Activated naive CD8-positive, alpha-beta T cell treated with anti-CD3 and anti-CD28 coated beads, Interleukin-2, amount 50 U/mL, for 24 hours (primary cell): ENCODE measurements at places on chromosomes 4 and X.

- H3K36me3 ChIP-seq, result peaks cover 7% of the 10 kb centered on the region
- no peak overlapping the region for H3K27ac ChIP-seq
- DNase-seq, result no peak
- H3K4me3 ChIP-seq, result peak overlapping the region; percentile 86
These were observed 3.5 kb downstream of the BCOR start for GRCh38 chrX:40094041-40094899.

- H3K27ac ChIP-seq, result no peak overlapping the region
- no peaks in the 10 kb centered on the region for H3K36me3 ChIP-seq
- H3K27me3 ChIP-seq, result no peaks in the 10 kb centered on the region
These were observed 1030.3 kb upstream of the LCORL start for GRCh38 chr4:19051831-19052230.

- no peaks in the 10 kb centered on the region for H3K4me1 ChIP-seq
- no peak for DNase-seq
- H3K27me3 ChIP-seq, result no peaks in the 10 kb centered on the region
- H3K36me3 ChIP-seq, result no peaks in the 10 kb centered on the region
- H3K4me3 ChIP-seq, result no peak overlapping the region
These were observed 81.0 kb downstream of the EPHA5 start for GRCh38 chr4:65589331-65589730.

DNA sequence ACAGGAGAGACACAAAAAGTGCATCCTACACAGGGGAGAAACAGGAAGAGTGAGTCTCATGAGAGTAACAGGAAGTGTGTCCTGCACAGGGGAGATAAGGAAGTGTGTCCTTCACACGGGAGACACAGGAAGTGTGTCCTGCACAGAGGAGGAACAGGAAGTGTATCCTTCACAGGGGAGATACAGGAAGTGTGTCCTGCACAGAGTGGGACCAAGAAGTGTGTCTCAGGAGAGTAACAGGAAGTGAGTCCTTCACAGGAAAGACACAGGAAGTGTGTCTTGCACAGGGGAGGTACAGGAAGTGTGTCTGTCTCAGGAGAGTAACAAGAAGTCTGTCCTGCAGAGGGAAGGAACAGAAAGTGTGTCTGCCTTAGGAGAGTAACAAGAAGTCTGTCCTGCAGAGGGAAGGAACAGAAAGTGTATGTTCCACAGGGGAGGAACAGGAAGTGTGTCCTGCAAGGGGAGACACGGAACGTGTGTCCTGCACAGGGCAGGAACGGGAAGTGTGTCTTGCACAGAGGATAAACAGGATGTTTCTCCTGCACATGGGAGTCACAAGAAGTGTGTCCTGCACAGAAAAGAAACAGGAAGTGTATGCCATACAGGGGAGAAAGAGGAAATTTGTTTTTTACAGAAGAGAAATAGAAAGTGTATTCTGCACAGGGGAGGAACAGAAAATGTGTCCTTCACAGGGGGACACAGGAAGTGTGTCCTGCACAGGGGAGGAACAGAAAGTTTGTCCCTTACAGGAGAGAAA, 102.0 kb downstream of the ARSF start:
- peaks cover 17% of the 10 kb centered on the region for H3K4me1 ChIP-seq
- peak overlapping the region; percentile 48 for H3K4me3 ChIP-seq
- peak; percentile 1 for DNase-seq
- peaks cover 8% of the 10 kb centered on the region for H3K36me3 ChIP-seq

- H3K27ac ChIP-seq, result no peak within 1 kb of the TSS
- H3K4me1 ChIP-seq, result peaks cover 17% of the 10 kb centered on the region
- DNase-seq, result no peak
- peak within 1 kb of the TSS; percentile 34 for H3K4me3 ChIP-seq
These were observed at the start of gene KCND1 for GRCh38 chrX:48971249-48972219. Gene KCND1, minus strand, starts transcription at chrX:48971844. Its CDS starts 1,573 bp downstream, at chrX:48970271.

- H3K4me3 ChIP-seq, result no peak overlapping the region
- no peaks in the 10 kb centered on the region for H3K4me1 ChIP-seq
- no peak for DNase-seq
- no peaks in the 10 kb centered on the region for H3K27me3 ChIP-seq
- no peak overlapping the region for H3K27ac ChIP-seq
- peaks cover 9% of the 10 kb centered on the region for H3K36me3 ChIP-seq
These were observed 32.4 kb downstream of the OCRL start for GRCh38 chrX:129572422-129572821.

- H3K27ac ChIP-seq, result peak overlapping the region; percentile 85
- H3K4me1 ChIP-seq, result peaks cover 32% of the 10 kb centered on the region
- no peak for DNase-seq
- H3K4me3 ChIP-seq, result peak overlapping the region; percentile 81
- H3K27me3 ChIP-seq, result no peaks in the 10 kb centered on the region
- peaks cover 11% of the 10 kb centered on the region for H3K36me3 ChIP-seq
These were observed 1.7 kb downstream of the SRD5A3 start for GRCh38 chr4:55347610-55348228.

DNA sequence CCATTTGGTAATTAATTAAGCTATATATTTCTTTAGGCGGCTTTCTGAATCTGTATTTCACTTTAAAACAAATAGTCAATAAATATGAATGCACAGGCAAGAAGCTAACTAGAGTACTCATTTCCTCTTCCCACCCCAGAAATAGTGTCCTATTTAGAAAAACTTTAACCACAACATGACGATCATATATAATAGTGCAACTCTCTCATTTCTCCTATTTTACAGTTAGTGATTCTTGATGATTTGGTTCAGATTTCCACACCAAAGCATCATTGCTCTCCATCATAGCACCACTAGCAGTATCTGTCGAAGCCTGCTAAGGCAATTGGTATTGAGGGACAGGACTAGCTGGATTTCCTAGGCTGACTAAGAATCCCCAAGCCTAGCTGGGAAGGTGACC, 184.0 kb upstream of the GALNTL6 start:
- H3K4me3 ChIP-seq, result no peak overlapping the region
- no peaks in the 10 kb centered on the region for H3K27me3 ChIP-seq
- DNase-seq, result no peak
- H3K27ac ChIP-seq, result no peak overlapping the region
- no peaks in the 10 kb centered on the region for H3K36me3 ChIP-seq

- DNase-seq, result no peak
- no peaks in the 10 kb centered on the region for H3K27me3 ChIP-seq
- no peaks in the 10 kb centered on the region for H3K4me1 ChIP-seq
- H3K4me3 ChIP-seq, result no peak overlapping the region
- no peak overlapping the region for H3K27ac ChIP-seq
These were observed 47.5 kb downstream of the GASK1B start for GRCh38 chr4:158125310-158125709.

GRCh38 chr4:3445111-3445820, 3.5 kb downstream of the HGFAC start:
- H3K36me3 ChIP-seq, result no peaks in the 10 kb centered on the region
- H3K27ac ChIP-seq, result no peak overlapping the region
- no peak for DNase-seq
- no peaks in the 10 kb centered on the region for H3K27me3 ChIP-seq
- H3K4me3 ChIP-seq, result no peak overlapping the region

DNA sequence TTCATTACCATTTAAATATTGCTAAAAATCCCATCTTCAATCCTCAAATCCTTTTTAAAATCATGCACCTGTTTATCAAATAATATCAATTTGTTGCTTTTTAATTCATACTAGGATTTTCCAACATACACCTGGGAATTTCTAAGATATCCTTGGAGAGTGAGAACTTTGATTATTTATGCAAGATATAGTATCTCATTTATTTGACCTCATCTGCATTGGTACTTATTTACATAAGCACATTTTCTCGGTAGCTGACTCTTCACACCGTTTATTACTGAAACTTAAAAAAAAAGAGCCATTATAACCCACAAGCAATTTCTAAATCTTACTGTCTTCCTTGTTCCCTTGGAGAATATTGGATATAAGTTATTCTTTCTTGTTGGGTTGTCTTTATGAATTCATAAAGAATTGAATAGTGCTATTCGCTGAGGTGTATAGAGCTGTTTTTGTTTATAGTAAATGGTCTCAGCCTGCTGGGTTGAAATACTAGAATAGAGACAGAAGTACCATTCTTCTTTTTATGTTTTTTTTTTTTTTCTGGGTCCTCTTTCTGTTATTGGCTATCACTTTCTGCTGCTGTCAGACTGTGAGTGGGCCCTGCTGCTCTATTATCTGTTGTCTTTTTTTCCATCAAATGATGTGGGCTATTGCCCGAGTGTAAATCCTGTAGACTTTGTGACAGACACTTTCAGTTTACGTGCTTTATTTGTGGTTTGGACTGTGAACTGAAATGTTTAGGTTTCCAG, 2.9 kb downstream of the UGT8 start:
- DNase-seq, result no peak
- H3K4me3 ChIP-seq, result no peak overlapping the region
- H3K36me3 ChIP-seq, result no peaks in the 10 kb centered on the region
- H3K4me1 ChIP-seq, result peaks cover 15% of the 10 kb centered on the region
- peaks cover 34% of the 10 kb centered on the region for H3K27me3 ChIP-seq
- H3K27ac ChIP-seq, result no peak overlapping the region

- H3K27me3 ChIP-seq, result no peaks in the 10 kb centered on the region
- no peak overlapping the region for H3K4me3 ChIP-seq
These were observed 32.5 kb downstream of the TACC3 start for GRCh38 chr4:1753697-1754311.

GRCh38 chr4:24372881-24373280, 211.5 kb downstream of the DHX15 start:
- no peak overlapping the region for H3K27ac ChIP-seq
- H3K36me3 ChIP-seq, result no peaks in the 10 kb centered on the region
- peaks cover 2% of the 10 kb centered on the region for H3K27me3 ChIP-seq
- no peaks in the 10 kb centered on the region for H3K4me1 ChIP-seq

DNA sequence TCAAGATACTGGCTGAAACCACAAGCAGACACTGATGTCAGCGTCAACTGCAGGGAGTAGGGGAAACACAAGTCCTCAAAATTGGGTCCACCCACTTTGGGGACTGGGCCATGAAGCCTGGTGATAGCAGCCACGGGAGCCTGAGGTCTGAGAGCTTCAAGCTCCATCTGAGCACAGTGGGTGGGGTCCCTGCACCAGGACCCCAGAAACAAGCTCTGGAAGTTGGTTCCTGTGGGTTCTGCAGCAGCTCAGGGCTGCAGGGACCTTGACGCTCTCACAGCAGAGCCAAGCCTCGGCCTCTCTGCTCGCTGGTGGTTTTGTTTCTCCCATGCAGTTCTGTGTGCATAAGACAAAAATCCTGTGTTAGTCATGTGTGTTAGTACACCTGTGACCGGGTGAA, 54.5 kb downstream of the CPLX1 start:
- no peaks in the 10 kb centered on the region for H3K27me3 ChIP-seq
- no peak overlapping the region for H3K27ac ChIP-seq
- no peak overlapping the region for H3K4me3 ChIP-seq

GRCh38 chr4:102606846-102607450, 105.8 kb downstream of the NFKB1 start:
- H3K27ac ChIP-seq, result peak overlapping the region; percentile 50
- DNase-seq, result no peak
- H3K36me3 ChIP-seq, result peaks cover 84% of the 10 kb centered on the region
- no peak overlapping the region for H3K4me3 ChIP-seq
- no peaks in the 10 kb centered on the region for H3K27me3 ChIP-seq

GRCh38 chr4:145909281-145909715, 29.3 kb downstream of the ZNF827 start:
- H3K36me3 ChIP-seq, result peaks cover 17% of the 10 kb centered on the region
- H3K4me1 ChIP-seq, result peaks cover 52% of the 10 kb centered on the region
- H3K4me3 ChIP-seq, result no peak overlapping the region
- H3K27me3 ChIP-seq, result no peaks in the 10 kb centered on the region

DNA sequence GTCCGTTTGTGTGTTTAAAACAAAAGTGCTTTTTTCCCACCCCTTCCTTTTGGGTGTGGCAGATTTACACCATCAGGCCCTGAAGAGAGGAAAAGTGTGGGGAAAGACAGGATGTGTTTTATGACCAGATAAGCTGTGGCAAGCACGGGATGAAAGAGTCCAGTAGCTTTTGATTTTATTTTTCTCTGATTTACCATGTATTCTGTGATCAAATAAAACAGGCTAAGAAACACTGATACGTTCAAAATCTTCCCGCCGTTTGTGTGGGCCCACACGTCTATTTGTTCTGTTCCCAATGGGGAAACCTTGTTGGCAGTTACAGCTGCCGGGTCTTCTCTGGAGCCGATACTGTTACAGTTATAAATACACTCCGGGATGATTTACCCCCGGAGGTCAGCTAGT, 10.8 kb downstream of the LRP2BP start:
- DNase-seq, result no peak
- H3K36me3 ChIP-seq, result peaks cover 7% of the 10 kb centered on the region
- H3K4me3 ChIP-seq, result no peak overlapping the region
- no peak overlapping the region for H3K27ac ChIP-seq

DNA sequence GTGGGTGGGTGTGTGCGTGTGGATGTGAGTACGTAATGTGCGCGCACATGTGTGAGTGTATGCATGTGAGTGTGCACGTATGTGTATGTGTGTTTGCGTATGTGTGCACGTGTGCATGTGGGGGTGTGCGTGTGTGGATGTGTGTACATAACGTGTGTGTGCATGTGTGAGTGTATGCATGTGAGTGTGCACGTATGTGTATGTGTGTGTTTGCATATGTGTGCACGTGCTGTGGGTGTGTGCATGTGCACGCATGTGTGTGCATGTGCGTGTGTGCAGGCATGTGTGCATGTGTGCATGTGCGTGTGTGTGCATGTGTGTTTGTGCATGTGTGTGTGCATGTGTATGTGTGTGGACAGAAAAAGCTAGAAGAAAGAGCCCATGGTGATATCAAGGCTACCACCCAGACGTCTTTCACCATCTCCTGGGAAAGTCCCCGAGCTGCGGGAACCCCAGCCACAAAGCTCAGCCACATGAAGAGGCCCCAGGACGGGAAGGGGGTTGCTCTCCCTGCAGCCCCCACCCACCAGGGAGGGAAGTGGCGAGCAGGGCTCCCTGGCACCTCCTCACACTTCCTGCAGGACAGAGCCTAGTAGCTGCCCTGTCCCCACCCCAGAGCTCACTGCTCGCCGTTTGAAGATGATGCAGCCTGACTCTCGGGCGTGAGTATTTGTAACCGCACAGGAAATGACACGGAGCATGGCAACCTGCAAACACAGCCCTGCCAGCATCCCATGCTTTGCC, 108.3 kb downstream of the DCTD start:
- H3K36me3 ChIP-seq, result no peaks in the 10 kb centered on the region
- H3K4me3 ChIP-seq, result peak overlapping the region; percentile 26
- peak; percentile 58 for DNase-seq
- peak overlapping the region; percentile 86 for H3K27ac ChIP-seq
- peaks cover 9% of the 10 kb centered on the region for H3K4me1 ChIP-seq

- H3K36me3 ChIP-seq, result no peaks in the 10 kb centered on the region
- H3K27ac ChIP-seq, result no peak overlapping the region
- no peaks in the 10 kb centered on the region for H3K4me1 ChIP-seq
- H3K27me3 ChIP-seq, result no peaks in the 10 kb centered on the region
- DNase-seq, result no peak
These were observed 50.7 kb downstream of the MXRA5 start for GRCh38 chrX:3295731-3296130.

DNA sequence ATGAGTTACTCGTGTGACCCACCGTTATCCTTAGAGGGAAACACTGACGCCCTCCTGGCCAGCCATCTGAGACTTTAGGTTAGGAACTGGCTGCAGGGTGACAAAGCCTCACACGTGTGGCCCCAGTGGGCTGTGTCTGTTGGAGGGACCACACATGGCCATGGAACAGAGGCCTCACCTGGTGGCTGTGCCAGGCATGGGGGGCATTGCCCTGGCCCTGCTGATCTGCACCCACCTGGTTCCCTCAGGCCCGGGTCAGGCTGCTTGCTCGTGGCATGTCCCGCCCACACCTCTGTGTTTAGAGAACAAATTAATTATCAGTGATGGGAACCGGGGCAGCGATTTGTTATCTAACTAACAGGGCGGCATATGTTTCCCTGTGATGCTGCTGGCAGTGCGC, 100.9 kb upstream of the PSAPL1 start:
- no peaks in the 10 kb centered on the region for H3K36me3 ChIP-seq
- no peak overlapping the region for H3K4me3 ChIP-seq
- no peak overlapping the region for H3K27ac ChIP-seq
